BJ (cell line): ENCODE measurements at places on chromosomes 12 and 14. TPM values are rescaled to one million over a fixed set of nuclear protein-coding genes. Genes with fewer than 3 reads are reported as not detected.

Gene RASSF8
- 34.8 and 35.8 TPM in 2 replicates for polyA plus RNA-seq

Gene SOAT2
- polyA plus RNA-seq: 0.16 and 0.34 TPM in 2 replicates

Gene STAC3
- 0.12 and 0.48 TPM in 2 replicates for polyA plus RNA-seq

Gene HOXC6
- 4.5 and 5.9 TPM in 2 replicates for polyA plus RNA-seq

DNA sequence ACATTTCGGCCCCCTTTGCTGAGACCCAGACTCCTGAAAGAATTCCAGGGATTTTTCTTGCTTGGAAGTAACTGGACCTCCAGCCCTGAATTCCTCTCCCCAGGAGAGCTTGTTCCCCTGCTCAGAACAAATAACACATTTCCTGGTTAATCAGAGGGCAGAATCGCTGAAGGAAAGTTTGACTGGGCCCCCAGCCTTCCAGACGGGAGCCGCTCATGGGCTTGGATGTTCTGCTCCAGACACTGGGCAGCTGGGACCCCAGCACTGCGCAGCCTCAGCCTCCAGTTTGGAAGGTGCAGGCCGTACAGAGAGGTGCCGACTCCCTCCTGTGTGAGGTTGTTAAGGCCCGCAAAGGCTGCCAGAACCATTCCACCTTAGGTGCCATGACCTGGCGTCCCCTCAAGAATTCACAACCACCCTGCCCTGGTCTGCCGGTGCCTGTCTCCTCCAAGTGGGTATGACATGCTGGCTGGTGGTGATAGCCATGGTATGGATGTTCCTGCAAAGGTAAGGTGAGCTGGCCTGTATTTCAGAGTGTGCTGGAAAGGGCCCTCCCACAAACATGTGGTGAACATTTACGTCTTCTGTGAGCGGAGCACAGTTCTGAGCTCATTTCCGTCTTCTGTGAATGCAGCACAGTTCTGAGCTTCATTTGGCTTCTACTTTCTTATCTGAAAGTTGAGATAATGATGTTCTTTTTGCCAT is 5.1 kb upstream of the LTBP2 start:
- no peak for DNase-seq

DNA sequence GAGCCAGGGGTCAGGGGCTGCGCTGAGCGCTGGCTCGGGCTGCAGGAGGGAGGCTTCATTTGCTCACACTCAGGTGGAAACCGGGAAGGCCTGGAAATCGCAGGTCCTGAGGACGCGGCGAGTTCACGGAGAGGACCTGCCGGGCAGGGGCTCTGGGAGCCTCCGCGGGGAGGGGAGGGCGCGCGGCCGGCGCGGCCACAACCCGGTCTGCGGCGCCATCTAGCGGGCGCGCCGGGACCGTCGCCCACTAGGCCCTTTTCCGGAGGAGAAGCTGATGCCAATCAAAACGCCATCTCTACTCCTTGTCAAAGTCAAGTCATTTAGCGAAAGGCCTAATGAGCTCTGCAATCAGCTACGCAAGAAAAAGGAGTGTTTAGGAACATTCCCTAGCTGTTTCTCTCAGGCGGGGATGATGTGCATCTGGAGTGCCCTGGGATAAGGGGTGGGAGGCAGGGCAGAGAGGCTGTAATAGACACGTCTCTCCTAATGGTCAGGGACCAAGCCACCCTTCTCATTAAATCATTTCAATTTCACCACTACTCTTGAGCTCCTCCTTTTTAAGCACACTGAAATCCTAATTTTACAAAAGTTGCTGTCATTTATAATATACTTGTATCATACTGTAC is 885.8 kb upstream of the TMEM132C start:
- DNase-seq: no peak

DNA sequence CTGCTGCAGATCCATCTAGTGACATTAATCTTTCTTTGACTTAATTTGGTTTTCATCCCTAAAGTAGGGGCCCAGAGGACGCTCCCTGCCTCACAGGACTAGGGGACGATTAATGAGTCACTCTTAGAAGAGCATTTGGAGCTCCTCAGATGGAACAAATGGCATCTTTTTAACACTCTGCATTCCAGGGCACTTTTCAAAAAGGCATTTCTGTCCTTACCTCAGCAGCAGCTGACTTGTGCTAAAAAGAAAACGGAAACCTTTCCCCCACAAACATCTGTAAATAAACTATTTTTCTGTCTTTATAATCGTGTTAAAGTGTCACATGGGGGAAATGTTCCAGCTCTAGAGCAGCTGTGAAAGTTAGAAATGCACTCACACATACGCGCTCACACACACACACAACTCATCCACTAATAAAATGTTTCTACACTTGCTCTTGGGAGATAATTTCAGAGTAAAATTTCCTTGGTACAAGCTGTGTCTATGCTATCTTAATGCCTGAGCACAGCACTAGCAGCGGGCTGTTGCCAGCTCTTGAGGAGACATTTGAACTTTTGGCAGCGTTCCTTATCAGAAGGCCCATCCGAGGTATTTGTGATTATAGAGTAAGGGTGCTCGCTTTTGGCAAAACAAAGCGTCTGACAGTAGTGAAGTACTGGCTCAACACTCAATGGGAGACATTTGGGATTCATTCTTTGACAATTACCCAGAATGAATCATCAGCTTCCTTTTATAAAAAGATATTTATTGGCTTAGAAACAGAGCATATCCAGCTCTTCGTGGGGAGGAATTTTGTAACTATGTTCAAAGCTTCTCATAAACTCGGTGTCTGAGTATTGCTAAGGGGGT is 141.3 kb downstream of the PLXNC1 start:
- peak; percentile 77 for DNase-seq

- DNase-seq: no peak
Measured at GRCh38 chr12:122293081-122293480, 26.8 kb upstream of the VPS33A start.

GRCh38 chr14:104062281-104062680 is 23.2 kb upstream of the ASPG start:
- no peak for DNase-seq

- no peak for DNase-seq
Measured at GRCh38 chr12:3326850-3327780, 163.9 kb upstream of the PRMT8 start.

DNA sequence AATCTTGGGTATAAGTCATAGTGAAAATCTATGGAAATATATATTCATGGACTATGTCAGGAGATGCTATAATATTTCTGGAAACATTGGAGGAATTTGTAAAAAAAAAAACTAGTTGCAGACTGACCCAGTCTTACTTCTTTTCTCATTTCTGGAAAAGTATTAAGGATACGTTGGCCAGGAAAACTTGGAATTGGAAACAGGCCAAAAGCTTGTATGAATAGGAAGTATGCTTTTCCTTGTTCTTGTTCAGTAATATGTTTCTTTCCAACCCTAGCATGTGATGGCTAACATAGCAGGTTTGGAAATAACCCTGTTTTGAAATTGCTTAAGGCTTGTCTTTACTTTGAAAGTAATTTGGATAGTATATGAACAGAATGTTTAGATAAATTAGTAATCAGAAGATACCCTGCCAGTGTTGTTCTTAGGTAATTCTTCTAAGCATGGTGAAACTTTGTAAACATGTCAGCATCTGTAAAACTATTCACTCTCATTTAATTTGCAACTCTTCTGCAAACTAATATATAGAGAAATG is 316.2 kb downstream of the NPAS3 start:
- no peak for DNase-seq

- no peak for DNase-seq
Measured at GRCh38 chr14:53399057-53399456, 245.9 kb upstream of the DDHD1 start.

DNA sequence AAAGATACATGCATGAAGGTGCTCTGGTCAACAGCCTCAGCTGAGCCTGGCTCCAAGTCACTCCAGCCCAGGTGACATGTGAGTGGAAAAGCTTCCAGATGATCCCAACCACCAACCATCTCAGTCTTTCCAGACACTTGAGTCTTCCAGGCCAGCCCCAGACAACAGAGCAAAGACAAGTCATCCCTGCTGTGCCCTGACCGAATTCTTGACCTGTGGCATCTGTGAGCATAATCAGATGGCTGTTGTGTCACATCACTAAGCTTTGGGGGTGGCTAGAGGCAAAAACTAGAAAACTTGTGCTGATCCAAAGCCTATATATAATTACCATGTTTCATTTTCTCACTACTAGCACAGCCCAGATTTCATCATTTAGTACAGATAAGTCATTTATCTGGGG is 50.8 kb upstream of the ISM2 start:
- DNase-seq: no peak

DNA sequence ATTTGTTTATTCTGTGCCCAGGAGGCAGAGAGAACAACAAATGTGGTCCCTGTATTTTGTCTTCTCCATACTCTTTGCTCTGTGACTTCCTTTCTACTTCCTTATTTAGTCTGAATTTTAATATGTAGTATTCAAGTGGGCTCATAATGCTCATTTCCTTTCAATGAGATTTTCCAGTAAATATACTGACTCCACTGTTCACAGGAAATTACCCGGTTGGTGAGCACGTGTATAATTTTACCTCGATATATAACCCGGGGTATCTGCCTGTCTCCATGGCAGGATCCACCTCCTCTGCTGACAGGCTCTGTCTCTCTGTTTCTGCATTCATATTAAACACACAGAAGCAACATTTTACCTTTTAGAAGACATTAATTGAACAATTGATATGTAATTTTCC is 166.0 kb downstream of the SLC38A4 start:
- DNase-seq: no peak

GRCh38 chr14:65334765-65335410 is 77.6 kb upstream of the FUT8 start:
- no peak for DNase-seq
